Stimulated activated CD4-positive, alpha-beta T cell treated with anti-CD3 and anti-CD28 coated beads, TNF-alpha, amount 100 ng/mL, for 4 hours (primary cell): ENCODE measurements at places on chromosomes 5 and 9.

DNA sequence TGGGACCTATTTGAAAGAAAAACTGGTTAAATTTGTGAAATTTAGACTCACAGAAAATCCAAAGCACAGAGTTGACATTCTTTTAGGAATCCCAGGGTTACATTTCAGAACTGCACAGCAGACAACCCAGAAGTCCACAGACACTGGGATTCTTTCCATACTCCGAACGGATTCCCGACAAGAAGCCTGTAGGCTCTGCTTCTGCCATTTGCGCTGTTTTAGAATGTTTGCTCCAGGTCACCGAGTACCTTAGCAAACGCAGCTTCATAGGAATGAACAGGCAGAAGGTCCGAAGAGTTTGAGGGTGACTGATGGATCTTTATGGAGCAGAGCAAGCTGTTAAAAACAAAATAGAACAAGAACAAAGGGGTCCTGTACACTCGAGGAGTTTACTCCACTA lies 84.5 kb upstream of the NFIB start:
- no peak for DNase-seq

DNA sequence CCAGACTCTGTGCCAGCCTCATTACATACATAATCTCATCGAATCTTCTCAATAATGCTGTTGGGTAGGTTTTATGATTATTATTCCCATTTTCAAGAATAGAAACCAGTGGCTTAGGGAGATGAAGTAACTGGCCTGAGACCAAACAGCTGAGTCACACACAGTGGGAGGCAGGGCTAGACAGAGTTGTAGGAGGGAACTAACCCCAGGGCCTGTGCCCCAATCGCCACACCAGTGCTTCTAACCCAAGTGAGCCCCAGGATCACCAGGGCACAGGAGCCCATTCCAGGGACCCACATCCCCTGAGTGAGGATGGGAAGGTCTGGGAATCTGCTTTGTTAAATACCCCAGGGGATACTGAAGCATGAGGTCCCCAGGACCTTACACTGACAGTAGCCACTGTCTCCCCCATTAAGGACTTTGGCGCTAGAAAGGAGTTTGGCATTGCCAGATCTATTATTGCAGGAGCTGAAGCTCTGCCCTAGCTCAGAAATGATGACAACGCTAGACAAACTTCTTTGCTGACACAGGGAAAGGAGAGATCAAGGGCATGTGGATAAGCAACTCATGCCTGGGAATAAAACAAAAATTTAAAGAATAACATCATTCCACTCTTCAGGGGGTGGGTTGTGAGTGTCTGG lies 63.8 kb upstream of the PPARGC1B start:
- DNase-seq = no peak

DNA sequence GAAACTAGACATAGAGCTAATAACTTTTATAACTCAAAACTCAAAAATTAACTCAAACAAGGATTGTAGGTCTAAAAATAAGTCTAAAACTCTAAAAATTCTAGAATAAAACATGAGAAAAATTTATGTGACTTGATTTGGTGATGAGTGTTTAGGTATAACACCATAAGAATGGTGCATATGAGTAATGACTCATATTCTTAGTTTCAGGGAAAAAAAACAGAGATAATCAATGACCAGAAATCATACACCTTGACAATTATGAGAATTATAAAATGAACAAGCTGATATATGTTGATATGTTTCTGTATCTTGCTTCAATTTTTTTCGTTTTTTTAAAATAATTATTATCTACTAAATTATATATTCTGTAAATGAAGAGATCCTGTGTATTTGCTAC lies 541.2 kb downstream of the PTPRD start:
- DNase-seq = no peak

- DNase-seq = no peak
Observed at GRCh38 chr5:67033880-67034651, 162.5 kb downstream of the CD180 start.

DNA sequence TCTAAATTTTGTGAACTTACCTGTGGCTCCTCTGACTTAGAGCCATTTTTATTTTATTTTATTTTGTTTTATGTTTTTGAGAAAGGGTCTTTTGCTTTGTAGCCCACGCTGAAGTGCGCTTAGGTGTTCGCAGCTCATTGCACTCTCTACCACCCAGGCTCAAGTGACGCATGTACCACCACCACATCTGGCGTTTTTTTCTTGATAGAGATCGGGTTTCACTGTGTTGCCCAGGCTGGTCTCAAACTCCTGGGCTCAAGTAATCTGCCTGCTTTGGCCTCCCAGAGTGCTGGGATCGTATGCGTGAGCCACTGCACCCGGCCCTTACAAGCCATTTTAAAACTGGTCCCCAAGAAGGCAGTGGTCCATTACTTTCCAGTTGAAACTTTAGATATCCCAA lies 18.5 kb downstream of the MATR3 start:
- DNase-seq = no peak

DNA sequence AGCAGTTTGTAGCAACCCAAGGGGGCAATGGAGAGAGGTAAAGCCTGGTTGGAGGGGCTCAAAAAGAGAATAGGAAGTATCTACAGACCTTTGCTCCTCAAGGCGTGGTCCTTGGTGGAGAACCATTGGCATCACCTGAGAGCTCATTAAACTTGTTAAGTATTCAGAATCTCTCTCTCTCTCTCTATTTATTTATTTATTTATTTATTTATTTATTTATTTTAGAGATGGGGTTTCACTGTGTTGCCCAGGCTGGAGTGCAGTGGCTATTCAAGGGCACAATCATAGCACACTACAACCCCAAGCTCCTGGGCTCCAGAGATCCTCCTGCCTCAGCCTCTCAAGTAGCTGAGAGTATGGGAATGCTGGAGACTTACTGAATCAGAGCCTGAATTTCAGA lies 193.1 kb upstream of the ADCY2 start:
- DNase-seq = no peak

GRCh38 chr5:159759791-159760290 lies 156.4 kb upstream of the ADRA1B start:
- no peak for DNase-seq

GRCh38 chr9:136861874-136862457 lies 4.1 kb downstream of the EDF1 start:
- DNase-seq = no peak

DNA sequence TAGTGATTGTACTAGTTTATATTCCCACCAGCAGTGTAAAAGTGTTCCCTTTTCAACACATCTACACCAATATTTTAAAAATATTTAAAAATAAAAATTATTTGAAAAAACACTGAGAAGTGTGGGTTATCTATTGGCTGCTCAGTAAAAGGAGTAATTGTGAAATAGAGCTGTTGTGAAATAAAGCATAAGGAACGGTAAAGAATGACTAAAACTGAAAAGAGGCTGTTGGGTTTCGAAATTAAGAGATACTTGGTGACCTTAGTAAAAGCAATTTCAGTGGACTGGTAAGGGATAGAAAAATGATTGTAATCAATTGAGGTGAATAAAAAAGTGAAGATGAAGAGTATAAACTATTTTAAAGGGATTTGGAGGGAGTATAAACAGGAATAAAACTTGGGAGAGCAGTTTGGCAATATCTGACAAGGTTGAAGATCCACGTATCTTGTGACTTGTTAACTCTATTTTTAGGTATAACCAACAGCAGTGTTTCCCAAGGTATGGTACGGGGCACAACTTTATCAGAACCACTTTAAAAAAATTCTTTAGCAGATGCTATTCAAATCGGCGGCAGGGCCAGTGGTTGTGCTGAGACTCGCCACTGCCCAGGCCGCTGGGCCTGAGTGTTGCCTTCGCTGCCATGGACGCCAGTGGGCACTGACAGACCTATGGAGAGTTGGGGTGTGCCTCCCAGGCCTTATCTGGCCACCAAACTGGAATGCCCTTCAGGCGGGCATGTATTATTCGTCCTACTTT lies 63.3 kb downstream of the TMEM38B start:
- DNase-seq = no peak

DNA sequence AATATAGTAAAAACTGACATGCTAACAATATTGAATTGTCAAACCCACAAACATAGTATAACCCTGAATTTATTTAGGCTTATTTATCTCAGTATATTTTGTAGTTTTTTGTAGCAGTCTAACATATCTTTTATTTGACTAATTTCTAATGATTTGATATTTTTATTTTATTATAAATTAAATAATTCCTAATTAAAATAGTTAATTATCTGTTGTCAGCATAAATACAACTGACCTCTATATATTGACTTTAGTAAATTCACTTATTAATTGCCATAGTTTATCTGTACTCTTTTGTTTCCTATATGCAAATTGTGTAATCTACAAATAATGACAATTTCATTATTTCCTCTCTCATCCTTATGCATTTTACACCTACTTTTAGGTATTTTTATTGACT lies 215.1 kb upstream of the KIF2A start:
- DNase-seq = no peak
